Stimulated activated CD8-positive, alpha-beta memory T cell treated with anti-CD3 and anti-CD28 coated beads, Interleukin-2, amount 100 ng/mL, for 1 hour (primary cell): ENCODE measurements at places on chromosomes 5 and 9.

- DNase-seq: no peak
Observed at GRCh38 chr5:74233571-74233970, 407.0 kb downstream of the ENC1 start.

DNA sequence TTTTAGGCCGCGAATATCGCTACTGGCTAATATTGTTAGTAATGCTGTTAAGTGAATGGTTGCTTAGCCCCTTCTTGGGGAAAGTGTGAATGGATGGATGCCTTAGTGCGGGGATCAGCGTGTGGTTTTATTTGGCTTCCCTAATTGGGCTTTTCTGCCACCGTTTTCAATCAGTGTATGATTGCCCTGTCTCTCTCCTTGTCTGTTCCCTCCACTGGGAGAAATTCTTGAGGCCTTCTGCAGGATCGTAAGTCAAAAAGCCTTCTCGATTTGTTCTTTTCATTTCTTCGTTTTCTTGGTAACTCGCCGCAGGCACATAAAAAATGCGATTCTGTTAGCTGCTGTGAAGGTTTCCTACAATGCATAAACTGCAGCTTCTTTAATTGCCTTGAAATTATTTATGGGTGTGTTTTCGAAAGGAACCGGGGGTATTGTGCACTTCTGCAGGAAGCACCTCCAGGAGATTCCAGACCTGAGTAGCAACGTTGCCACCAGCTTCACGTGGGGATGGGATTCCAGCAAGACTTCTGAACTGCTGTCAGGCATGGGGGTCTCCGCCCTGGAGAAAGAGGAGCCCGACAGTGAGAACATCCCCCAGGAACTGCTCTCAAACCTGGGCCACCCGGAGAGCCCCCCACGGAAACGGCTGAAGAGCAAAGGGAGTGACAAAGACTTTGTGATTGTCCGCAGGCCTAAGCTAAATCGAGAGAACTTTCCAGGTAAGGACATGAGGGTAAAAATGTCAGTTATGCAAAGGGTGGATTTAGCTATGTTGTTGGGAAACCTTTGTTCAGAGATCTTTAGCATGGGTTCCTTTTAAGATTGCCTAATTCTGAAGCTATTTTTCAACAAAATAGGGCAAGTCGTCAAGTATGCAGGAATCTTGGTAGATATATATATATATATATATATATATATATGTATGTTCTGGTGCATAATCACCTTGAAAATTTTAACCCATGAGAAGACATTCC is 700 bp downstream of the SKP2 start:
- DNase-seq: no peak

DNA sequence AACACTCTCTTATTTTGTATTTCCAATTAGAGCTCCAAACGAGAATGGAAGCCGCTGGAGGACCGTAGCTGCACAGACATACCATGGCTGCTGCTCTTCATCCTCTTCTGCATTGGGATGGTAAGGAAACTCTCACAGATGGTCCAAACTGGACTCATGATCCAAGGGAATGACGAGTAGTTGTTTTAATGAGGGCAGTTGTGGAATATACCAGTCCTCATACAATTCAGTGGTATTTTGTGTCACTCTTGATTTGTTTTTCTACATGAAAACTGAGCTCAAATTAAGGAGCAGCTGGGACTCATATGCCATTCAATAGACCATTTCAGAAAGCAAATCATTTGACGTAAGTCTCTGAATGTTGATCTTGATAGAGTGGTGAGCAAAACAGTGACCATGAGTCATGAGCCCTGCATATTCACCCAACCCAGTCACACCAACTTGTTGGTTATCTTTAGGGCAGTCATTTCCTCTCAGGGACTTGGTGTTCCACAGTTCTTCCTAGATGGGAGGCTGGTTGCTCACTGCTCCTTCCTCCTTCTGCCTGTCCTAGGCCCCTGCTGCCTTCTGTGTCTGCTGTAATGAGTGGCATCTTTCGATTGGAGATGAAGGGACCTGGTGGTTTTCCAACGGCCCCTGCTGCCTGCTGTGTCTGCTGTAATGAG is 54.9 kb downstream of the SLC44A1 start:
- DNase-seq: no peak

DNA sequence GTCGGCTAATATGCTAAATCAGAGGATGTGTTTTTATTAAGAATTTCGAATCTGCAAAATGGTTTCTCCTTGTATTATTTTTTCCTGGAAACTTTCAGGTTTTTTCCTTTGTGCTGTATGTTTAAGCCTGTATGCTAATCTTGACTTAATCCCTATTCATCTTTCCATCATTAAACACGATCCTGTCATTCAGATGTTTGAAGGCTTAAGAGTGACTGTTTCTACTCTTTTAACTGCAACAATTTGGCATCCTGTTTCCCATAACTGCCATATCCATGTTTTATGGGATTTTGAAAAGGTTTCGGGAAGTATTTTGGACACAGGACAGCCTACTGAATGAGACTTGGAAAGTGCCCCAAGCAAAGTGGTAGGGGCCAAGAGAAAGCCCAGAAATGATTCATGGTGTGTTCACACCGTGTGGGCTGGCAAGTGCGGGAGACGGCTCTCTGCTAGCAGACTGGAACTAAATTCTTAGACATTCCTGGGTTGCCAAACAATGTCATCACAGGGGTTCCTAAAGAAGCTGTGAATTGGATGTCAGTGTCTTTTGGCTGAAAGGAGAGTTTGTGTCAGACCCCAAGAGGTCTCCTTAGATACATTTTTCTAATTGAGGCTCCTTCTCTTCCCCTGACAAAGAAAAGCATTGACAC is 125.4 kb upstream of the ADAMTS16 start:
- DNase-seq: no peak

- DNase-seq: no peak
Observed at GRCh38 chr5:14281746-14282181, 138.6 kb downstream of the TRIO start.

GRCh38 chr9:115531410-115532125 is 413.6 kb upstream of the TNC start:
- no peak for DNase-seq

- DNase-seq: no peak
Observed at GRCh38 chr9:132023419-132024180, 56.1 kb downstream of the MED27 start.

DNA sequence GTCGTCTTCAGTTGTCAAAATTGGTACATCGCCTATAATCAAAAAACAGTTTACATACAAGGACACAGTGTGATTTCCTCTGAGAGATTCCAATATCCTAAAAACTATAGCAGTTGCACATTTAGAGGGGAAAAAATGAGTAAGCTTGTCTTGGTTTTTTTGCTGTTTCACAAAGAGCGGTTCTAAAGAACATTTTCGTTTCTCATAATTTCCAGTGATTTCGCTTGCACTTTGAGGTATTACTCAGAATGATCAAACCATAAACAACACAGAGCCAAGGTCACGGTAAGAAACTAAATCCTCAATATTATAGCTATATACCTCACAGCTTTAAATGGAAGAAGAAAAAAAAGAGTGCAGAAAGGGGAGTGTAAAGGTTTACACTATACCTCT is 861 bp downstream of the MTX3 start:
- DNase-seq: no peak

DNA sequence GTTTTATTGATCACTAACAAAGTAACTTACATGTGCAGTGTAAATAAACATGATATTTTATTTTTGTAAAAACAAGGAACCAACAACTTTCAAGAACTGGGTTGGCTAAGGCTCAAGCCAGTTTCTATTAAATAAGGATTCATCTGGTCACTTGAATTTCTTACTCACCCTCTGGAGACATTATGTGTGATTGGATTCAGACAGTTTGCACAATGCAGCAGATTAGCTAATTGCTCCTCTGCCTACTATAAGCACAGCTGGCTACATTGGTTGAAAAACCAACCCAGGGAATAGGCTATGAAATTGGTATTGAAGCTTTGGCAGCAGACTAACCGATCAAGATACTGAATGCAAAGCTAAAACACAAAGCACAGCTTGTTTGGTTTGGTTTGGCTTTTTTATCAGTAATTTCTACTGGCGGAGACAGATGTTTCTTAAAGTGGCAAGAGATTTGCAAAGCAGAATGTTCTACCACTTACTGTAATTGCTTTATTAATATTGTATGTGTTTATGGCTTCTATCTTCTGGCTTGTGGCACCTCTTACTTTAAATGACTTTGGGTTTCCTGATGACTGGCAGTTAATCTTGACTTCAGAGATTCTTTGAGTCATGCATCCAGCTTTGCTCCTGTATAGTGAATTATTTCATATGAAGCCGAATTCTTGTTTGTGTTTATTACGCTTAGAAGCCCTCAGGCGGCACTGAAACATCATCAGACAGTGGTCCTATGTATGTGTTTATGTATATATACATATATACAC is 231.5 kb downstream of the MPDZ start:
- DNase-seq: no peak

- DNase-seq: no peak
Observed at GRCh38 chr5:148978370-148979082, 84.3 kb downstream of the SH3TC2 start.

GRCh38 chr5:56527174-56527573 is 288.2 kb upstream of the MAP3K1 start:
- no peak for DNase-seq

DNA sequence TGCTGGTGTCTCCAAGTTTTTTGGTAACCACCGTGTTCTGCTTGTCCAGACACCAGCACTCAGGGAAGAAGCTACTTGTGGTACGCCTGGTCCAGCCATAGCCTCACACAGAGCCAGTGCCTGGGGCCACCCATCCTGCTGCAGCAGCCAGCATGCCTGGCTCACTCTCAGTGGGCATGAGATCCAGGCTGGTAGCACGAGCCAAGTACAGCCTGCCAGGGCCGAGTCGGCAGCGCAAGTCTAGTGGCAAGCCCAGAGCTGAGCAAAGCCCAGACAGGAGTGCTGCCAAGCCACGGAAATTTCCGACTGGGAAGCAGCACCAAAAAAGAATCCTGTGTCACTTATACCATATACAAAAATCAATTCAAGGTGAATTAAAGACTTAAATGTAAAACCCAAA is 36.3 kb upstream of the FBXL17 start:
- DNase-seq: no peak

DNA sequence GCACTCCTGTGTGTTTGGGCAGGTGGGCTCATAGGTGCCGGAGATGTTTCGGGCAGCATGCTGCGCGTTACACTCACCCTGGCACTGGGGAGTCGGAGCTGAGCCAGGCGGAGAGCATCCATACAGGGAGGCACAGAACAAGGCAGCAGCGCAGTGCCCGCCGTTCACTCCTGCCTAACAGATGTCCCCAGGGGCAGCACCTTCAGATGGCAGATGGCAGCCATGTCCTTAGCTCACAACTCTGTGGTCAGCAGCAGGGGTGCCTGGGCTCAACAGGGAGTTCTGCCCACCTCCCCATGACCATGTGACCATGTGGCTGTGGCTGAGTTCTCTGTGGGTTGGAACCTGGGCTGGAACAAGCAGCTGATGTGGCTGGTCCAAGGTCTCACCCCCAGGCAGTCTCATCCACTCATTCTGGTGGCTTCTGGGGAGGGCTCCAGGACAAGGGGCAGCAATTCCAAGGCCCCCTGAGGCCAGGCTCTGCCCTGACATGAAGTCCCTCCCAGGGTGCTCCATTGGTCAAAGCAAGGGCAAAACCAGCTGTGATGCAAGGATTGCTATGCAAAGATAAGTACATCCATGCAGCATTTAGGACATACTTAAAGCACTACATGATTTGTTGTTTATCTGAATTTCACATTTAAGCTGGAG is 64.2 kb downstream of the MRPL36 start:
- no peak for DNase-seq

- no peak for DNase-seq
Observed at GRCh38 chr5:89351222-89351621, 468.2 kb upstream of the MEF2C start.

DNA sequence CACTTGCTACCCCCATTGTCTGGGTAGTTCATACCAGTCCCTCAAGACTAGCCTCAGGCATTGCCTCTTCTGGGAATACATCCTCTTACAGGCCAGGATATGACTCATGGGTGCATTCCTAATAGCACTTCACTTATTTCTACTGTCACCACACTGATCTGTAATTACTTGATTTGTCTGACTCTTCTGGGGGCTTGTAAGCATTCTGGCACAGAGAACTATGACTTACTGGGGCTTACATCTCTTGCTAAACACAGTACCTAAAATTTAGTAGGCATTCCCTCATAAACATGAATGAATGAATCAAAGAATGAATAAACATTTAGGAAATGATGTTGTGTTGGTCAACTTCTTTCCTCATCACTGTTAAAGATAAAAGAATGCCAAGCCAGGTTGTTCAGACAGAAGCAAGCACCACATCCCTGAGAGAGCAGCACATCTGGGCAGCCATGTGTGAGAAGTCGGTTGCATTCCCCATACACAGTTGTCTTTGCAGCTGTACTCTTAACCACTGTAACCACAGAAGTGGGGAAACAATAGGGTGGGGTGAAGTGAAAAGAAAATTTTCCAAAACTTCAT is 27.6 kb downstream of the IL7R start:
- DNase-seq: no peak

DNA sequence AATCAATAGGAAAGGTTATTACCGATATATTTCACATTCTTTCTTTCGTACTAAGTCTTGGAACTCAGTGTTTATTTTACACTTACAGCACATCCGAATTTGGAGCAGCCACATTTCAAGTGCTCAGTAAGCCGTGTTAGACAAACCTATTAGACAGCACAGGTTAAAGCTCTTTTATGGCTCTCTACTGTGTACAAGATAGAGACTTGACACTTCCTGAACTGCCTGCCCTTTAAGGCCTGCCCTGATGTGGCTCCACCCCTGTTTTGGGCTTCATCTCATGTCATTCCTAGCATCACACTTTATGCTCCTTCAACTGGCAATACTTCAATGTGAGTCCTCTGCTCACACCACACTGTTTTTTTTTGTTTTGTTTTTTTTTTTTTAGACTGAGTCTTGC is 23.5 kb upstream of the SUSD1 start:
- no peak for DNase-seq

DNA sequence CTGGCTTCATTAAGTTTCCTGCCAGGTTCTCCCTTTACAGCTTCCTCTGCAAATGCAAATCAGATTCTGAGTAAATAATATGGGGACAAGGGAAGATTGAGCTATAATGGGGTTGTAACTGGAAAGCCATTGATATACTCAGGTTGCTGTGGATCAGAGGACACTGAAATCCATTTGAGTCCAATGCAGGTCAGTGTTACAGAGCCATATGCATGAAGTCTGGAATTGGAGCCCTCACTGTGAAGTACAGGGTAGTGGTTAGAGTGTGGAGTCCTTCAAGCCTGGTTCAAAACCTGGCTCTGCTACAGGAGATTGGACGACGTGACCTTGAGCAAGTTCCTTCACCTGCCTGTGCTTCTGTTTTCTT is 48.7 kb downstream of the TIMD4 start:
- no peak for DNase-seq

DNA sequence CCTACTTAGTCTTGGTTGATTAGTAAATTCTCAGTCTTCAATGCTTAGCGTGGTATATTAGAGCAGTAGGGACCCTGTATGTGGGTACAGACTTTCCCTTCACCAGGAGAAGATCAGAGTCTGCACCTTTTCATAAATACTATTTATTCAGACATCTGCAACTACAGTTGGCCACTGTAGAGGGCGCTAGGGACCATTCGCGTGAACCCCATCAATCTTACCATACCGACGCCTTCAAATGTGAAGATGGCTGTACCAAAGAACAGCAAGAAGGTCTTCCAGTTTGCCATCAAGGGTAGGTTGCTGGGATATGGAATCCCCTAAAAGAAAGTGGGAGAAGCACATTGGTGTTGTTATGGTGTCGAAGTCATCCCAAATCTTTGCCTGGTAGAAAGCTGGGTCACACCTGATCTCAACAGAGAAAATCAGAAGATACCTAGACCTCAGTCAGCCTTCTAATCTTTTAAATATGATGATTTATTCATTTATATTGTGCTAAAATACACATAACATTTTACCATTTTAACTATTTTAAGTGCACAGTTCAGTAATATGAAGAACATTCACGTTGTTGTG is 19.1 kb downstream of the SLC36A3 start:
- no peak for DNase-seq
